ENCODE measurements at places on chromosomes 1 and 21.
A peak's percentile ranks its signal among the peaks of the same experiment; 100 is the strongest.

DNA sequence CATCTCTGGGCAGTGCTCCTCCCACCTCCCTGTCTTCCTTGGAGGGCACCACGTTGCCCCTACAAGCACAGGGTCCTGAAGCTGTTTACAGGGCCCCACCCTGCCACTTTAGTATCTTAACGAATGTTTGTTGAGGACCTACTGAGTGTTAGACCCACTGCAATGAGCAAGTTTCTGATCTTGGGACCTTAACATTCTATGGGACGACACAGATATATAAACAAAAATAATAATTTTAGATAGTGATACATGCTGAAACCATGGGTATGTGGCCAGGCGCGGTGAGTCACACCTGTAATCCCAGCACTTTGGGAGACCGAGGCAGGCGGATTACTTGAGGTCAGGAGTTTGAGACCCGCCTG is 10.1 kb downstream of the ENTREP3 start:
- no peak for DNase-seq

- DNase-seq, result peak; percentile 31
Measured at GRCh38 chr1:115469703-115470476, 131.8 kb upstream of the NGF start.

DNA sequence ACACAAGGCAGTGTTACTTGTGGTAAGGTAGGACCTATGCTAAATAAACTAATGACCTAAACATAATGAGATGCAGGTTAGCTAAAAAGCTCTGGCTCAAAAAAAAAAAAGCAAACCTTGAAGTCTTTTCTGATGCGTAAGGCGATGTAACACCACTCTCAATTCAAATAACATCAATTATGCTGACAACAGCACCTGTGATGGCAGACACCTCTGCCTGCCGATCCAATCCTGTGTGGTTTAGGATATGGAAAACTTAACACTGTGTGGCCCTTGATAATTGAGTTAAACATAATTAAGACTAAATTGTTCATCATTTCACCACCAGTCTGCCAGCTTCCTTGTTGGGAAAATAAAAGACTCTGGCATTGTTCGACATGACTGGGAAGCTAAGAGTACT is 9.1 kb downstream of the RPAP2 start:
- DNase-seq, result no peak

DNA sequence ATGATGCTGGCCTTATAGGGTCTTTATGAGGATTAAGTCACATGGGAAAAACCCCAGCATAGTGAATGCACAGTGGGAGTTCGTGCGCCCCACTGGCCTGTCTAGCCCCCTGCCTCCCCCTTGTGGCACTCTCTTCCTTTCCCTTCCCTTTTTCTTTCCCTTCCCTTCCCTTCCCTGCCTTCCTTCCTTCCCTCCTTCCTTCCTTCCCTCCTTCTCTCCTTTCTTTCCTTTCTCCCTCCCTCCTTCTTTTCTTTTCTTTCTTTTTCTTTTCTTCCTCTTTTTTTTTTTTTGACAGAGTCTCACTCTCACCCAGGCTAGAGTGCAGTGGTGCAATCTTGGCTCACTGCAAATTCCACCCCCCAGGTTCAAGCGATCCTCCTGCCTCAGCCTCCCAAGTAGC is 38.6 kb downstream of the HTR6 start:
- no peak for DNase-seq

DNA sequence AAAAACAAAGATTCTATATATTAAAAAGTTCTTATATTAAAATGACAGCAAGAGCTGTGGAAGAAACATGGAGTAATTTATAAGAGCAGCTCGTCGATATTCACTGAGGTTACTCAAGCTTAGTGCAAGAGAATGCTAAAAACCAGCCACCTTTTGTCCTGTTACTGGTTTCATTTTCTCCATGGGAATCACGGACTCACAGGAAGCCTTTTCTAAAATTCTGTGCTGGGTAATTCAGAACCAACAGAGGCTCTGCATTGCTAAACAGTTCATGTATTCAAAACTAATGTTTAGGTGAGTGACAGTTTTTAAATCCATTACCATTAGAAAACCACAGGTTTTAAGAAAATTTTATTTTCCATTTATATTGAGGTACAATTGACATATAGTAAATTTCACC is 147.8 kb upstream of the MAP1LC3C start:
- no peak for DNase-seq

DNA sequence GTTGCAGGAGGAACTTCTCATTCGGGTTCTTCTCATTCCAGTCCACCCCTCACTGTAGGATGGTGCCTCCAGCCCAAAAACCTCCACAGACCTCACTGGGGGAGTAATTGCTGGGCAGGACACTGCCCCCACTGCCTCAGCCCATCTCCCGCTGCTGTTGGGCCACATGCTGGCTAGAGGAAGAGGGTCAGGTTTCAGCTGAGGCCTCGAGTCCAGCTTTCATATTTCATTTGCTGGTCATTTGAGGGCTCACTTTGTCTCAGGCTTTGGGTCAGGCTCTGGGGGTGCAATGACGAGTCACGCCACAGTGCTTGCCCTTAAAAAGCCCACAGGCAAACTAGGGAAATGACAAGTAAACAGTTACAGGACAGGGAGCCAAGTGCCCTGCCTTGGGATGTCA is 9.3 kb downstream of the CDK18 start:
- no peak for DNase-seq

DNA sequence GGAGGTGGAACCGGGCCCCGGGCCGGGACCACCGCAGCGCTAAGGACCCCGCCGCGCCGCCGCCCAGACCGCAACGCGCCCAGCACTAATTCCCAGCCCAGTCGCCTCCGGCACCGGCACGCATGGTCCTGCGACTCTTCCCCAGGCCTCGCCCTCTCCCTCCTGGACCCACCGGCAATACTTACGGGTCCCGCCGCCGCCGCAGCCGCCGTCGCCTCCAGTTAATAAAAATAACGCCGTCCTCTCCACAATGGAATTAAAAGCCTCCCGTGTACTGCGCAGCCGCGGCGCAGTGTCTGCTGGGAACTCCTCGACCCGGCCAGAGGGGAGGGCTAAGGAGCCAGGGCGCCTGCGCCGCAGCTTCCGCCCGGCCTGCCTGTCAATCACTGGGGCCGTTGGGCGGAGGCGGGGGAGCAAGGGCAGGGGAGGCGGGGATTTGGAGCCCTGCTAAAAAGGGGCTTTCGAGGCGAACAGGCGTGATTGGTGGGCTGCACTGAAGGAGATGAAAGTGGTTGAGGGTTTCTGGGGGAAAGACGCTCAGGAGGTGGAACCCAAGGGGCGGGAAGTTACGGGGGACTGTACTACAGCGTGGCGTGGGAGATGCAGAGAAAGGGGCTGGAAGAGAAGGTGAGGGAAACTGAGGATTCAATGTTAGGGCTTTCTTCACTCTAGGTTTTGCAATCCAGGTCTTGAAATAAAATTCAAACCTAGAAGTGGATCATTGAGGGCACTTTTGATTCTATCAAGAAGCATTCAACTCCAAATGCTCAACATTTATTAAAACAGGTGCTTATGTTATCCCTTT is at the start of gene ZNF281:
Gene ZNF281 (minus strand): TSS at position 276 of the 805 bp plus-strand sequence. CDS start 331 bp downstream, outside the sequence.
- peak; percentile 98 for DNase-seq

- no peak for DNase-seq
Measured at GRCh38 chr21:46155514-46156377, at the start of gene FTCD. Gene FTCD (minus strand): TSS chr21:46155579. CDS start chr21:46155523, 56 bp downstream.

DNA sequence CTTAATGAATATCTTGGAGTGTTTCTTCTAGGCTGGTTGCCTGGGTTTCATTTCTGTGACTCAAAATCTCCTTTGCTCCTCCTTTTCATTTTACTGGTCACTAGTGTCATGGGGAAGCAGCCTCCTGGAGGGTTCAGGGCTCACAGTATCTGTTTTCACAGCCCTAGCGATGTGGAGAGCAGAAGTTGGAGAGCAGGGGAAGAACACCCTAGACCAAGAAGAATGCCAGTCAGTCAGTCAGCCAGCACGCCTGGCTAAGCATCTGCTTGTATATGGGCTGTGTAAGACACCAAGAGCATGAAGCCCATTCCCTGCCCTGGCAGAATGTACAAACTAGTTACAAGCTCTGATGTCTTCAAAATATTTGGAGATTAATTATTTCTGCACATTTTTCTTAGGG is 7.9 kb downstream of the RXRG start:
- no peak for DNase-seq

GRCh38 chr1:210686841-210687240 is 358.1 kb downstream of the HHAT start:
- no peak for DNase-seq

DNA sequence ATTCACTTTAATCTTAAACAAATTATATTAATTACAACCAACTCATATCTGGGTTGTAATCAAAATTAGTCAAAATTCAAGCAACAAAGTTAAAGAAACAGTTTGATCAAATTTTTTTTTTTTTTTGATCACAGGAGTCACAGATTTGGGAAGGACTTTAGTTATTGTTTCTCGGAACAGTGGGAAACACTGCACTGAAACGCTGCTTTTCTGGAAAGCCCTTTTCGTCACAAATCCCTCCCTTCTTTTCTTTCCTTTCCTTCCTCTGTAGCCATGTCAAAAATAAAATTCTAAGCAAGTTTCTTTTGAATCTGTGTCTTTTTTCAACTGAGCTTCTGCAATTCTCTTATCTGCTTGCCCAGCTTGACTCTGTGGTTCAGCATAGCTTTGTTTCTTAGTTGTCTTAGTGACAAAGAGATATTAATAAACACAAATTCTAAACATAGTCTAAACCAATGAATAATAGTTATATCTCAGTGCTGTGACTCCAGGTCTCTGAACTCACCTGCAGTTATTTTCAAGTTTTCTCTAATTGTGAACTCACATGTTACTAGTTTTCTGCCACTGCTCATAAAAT is 53.8 kb downstream of the PTGS2 start:
- DNase-seq, result no peak

DNA sequence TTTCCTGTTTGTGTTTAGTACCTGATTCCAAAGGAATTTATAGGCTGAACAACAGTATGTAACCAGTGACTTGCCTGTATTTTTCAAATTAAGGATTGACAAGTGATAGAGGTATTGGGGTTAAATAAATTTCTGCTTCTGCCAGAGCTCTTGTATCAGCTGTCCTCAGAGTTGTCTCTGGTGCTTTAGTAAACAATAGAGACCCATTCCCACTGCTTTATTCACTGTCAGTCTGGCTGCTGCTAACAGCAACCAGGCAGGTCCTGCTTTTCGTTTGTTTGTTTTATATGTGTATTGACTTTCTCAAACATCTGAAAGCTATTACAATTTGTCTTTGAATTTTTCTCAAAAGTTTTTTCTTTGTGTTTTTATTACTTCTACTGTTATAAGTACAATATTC is 76.1 kb downstream of the OLFM3 start:
- no peak for DNase-seq

GRCh38 chr21:42467140-42467983 is 28.7 kb downstream of the RSPH1 start:
- peak; percentile 38 for DNase-seq

DNA sequence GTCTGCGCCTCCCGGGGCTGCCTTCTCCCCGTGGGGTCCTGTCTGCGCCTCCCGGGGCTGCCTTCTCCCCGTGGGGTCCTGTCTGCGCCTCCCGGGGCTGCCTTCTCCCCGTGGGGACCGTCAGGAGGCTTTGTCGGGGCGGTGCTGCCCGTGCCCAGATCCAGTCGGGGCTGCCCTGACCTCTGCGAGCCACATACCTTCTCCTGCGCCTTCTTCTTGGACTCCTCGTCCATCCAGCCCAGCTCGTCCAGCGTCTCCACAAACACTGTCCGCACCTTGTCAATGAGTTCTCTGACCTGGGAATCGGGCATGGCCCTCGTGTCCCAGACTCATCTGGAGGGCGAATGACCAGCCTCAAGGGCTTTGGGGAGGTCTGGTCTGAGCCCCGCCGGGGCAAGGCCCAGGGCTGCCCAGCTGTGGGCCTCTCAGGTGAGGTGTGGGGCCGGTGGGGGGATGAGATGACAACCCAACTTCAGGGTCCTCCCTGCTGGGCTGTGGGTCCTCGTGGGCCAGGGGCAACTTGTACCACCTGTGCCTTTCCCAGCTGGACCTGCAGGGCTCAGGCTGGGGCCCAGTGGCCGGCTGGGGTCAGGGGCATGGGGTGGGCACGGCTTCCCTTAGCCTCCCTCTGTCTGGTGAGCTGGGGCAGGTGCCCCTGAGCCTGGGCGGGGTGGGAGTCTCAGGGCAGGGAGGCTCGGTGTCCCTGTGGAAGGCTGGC is 9.4 kb downstream of the PRXL2B start:
- DNase-seq, result no peak

Measured in activated CD4-positive, alpha-beta T cell treated with anti-CD3 and anti-CD28 coated beads, Interleukin-10, Interleukin-2, amounts not matched to agents 100 ng/mL and 50 ng/mL, durations not matched to agents 16 hours and 8 hours (primary cell).